ENCODE measurements at places on chromosomes 12 and 14.

DNA sequence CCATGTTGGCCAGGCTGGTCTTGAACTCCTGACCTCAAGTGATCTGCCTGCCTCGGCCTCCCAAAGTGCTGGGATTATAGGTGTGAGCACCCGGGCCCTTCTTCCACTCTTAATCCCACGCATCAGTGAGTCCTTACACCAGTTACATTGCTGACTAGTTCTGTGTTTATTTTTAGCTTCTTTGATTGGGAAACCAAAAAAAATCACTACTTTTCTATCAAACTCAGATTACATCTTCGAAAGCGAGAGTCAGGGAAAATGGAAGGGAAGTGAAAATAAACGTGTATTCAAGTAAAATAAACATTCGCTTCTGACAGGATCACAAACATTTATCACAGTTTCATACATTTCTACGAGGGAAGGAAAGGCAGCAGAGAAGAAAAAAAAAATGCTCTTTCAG is 32.2 kb downstream of the FGD6 start:
- DNase-seq: no peak

DNA sequence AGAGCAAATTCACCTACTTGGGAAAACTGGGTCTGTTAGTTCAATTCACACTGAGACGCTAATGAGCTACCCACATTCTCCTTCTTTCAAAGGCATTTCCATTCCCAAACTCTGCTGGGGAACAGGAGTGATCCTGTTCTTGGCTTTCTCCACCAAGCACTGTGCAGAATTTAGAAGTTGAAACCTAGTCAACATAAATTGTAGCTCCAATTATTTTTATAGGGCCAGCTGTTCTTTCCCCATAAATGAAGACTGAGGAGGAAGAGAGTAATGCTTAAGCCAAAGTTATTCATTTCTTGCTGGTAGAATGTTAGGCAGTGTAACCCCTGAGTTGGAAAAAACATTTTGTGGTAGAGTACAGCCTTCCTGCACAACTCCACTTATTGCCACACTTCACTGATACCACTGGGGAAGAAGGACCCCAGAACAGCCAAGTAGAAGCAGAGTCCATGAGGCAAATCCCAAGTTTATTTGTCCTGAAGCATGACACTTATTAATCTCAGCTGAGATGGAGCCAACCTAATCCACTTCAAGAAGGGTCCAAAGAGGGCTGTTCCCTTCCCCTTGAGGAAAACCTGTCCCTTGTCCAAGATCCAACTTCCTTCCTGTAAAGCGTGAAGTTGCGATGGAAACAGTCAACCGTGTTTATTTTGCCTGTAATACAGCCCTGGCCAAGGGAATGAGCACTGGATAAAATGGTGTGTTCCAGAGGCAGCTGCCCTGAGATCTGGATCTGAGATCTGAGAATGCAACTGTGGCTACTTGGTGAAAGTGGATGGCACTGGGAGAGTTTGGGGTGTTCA is 151.8 kb downstream of the TBX5 start:
- no peak for DNase-seq

- DNase-seq: no peak
Observed at GRCh38 chr12:42804928-42805327, 215.4 kb upstream of the PRICKLE1 start.

GRCh38 chr12:27919671-27920235 is 52.8 kb downstream of the PTHLH start:
- no peak for DNase-seq

- DNase-seq: no peak
Observed at GRCh38 chr14:84435820-84436324, 1094.1 kb upstream of the FLRT2 start.

DNA sequence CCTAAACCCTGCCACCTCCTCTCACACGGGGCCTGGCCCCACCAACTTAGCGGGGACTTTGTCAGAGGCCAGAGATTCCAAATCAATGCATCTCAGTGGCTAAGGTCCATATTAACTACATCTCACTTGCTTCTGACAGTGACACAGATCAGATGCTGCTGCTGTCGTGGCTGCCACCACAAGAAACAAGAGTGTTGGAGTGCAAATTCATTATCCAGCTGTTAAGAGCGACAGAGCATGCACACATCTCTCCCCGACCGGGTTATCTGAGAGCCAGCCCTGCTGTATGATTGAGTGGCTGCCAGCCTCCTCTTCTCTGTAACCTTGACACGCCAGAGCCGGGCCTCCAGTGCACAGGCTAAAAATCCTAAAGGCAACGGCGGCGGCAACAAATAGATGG is 40.2 kb downstream of the SPRING1 start:
- DNase-seq: no peak

DNA sequence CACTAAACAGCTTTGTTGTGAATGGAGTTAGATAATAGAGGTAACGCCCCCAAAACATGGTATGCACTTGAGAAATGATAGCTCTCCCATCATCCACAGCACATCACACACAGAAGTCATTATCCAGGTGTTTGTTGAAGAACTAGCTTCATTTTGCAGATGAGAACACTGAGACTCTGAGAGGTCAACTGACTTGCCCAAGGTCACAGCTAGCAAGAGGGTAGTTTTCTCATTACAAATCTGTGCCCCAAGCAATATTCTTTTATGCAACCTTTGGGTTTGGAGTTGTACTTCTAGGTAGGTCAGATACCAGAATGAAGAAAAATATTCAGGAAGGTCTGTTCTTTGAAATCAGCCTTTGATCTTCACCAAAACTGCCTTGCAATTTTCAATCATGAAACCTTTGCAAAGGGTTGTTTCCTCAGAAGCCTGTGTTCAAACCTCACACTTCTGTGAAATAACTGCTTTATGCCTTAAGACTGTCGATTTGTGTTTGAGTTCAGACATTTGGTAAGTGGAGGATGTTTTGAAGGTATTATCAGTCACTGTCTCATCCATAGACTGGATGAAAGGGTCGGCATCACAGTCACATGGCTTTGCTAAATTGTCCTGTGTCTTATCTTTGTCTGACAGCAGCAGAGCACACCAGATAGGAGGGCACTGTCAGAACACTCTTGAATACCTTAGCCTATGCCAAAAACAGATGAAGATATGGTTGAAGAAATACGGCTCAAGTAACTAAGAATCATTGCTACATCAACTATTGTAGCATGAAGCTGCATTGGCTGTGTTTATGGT is 233.2 kb upstream of the BTG1 start:
- no peak for DNase-seq

- DNase-seq: no peak
Observed at GRCh38 chr12:21984375-21984774, 43.1 kb upstream of the ABCC9 start.

DNA sequence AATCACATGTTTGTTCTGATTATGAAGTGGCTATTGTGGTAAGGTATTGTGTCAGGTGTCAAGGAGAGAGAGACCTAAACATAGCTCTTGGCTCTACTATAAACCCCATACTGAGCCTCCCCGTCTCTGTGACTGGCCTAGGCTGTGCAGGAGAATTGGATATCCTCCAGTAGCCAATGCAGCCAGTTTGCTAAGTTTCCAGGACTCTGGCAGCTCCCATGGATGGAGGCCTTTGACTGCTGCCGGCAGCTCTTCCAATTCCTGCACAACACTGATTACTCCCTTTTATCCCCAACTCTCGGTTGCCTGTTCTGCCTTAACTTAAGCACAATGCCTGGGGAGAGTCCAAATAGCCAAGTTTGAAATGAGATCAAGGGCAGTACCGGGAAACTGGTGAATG is 59.3 kb downstream of the ABCC9 start:
- no peak for DNase-seq

DNA sequence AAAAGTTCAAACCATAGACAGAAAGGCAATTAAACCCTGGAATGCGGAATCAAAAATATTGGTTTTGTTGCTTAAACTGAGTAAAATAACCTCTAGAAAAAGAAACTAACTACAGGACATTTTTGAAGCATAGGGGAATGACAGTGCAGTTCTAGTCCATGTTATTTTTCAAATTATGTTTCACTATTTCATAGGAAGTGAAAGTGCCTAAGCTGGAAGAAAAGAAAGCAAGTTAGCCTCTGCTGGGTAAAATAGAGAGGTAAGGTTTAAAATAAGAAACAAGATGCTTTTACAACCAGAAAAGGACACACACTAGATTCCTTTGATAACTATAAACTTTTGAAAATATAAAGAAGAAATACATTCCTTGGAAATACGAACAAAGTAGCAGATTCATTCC is 1.1 kb downstream of the CLECL1 start:
- DNase-seq: no peak

DNA sequence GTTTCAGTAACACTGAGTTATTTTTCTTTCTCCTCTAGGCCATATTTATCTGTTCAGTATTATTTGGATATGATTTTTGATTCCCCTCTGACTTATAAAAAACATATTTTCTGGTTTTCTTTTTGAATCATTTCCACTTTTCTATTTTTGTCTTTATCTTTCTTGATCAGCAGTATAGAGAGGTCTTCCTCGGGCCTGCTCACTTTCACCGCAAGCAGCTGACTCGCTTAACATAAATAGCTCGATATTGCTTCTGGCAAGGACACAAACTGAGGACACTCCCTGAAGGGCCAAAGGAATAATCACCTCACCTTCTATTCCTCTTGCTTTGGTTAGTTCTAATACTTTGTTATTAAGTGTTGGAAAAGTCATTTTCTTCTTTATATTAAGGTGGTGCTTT is 25.8 kb upstream of the TRHDE start:
- no peak for DNase-seq

GRCh38 chr14:73842851-73843250 is 8.8 kb upstream of the PTGR2 start:
- no peak for DNase-seq

GRCh38 chr14:23670481-23670880 is 34.3 kb downstream of the DHRS2 start:
- no peak for DNase-seq

GRCh38 chr12:75852143-75852542 is 179.4 kb downstream of the PHLDA1 start:
- DNase-seq: no peak

DNA sequence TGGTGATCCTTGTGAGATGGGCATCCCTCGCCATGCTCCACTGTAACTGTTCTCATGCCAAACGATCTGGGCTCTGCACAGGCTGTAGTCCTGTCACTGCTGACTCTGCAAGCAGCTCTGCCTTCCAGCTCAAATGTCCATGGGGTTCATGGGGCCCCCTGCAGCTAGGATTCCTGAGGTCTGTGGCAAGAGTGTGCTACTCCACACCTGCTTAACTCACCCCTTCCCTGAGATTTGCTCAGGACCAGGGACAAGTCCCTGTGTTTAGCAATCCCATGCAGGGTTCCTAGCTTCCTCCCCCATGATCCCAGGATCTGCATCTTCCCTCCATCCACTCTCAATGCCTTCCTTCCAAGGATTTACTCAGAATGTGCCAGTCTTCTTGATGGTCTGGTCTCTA is 241.0 kb downstream of the ASCL1 start:
- DNase-seq: no peak

DNA sequence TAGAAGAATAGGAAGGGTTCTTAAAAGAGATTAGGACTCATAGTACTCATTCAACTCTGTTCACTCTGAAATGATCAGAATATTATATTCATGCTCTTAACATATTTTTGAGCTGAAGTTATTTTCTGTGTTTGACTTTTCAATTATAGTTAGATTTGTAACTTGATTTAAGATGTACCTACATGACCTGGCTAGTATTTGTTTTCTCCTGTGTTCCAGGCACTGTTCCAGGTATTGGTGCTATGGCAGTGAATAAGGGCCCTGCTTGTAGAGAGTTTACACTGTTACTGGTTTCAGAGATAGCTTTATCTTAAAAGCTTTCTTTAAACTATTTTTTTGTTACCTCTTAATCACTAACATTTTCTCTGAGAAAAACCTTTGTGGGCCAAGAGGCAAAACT is 19.1 kb upstream of the SLC17A8 start:
- DNase-seq: no peak

DNA sequence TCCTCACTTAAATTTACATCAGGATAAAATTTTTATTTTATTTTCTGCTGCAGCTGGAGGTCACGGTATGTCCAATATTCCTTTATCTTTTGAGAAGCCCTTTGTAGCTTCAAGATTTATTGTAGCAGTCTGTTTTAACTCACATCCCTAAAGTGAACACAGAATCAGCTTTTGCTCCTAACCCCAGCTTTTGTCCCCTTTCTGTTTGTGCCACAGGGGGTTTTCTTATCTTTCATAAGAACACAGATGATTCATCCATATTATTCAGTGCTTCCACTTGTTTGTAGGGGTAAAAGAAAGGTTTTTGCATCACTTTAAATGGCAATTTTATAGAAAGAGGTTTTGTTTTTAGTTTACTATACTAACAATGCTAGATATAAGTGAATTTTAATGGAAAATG is 21.8 kb upstream of the PIK3C2G start:
- no peak for DNase-seq

- DNase-seq: no peak
Observed at GRCh38 chr14:104115691-104116287, 22.6 kb upstream of the KIF26A start.

- peak; percentile 30 for DNase-seq
Observed at GRCh38 chr12:94263011-94263811, 114.8 kb downstream of the PLXNC1 start.

GRCh38 chr14:52961060-52961639 is 10.3 kb upstream of the FERMT2 start:
- no peak for DNase-seq

- DNase-seq: no peak
Observed at GRCh38 chr14:76958980-76959710, 69.4 kb downstream of the IRF2BPL start.

- no peak for DNase-seq
Observed at GRCh38 chr12:54341378-54342300, 16.7 kb downstream of the COPZ1 start.

Data from activated B cell treated with CpG ODN at 0.5 μM for 24 hours (primary cell).